ENCODE measurements at places on chromosomes 11 and 22.

- DNase-seq = no peak
Measured at GRCh38 chr11:19673924-19674729, 38.5 kb upstream of the NAV2 start.

DNA sequence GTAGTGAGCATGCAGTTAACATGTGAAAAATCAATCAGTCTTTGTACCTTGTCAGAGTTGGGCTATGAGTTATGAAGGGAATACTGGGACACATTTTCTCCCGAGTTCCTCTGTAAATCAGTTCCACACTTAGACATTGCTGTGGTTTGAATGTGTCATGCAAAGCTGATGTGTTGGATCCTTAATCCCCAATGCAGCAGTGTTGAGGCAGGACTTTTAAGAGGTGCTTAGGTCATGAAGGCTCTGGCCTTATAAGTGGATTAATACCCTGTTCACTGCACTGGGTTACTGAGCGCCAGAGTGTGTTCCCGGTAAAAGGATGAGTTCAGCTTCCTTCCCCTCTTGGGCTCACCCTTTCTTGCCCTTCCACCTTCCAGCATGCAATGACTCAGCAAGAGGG lies 742.1 kb upstream of the TENM4 start:
- DNase-seq = no peak

GRCh38 chr11:77806415-77806814 lies 14.1 kb downstream of the RSF1 start:
- DNase-seq = no peak

- no peak for DNase-seq
Measured at GRCh38 chr11:62902932-62903331, 18.2 kb downstream of the CHRM1 start.

- DNase-seq = peak; percentile 44
Measured at GRCh38 chr22:37316875-37317371, 34.6 kb downstream of the CYTH4 start.
